SJSA1 (cell line): ENCODE measurements at places on chromosomes 11 and 22. TPM values are rescaled to one million over a fixed set of nuclear protein-coding genes. Genes with fewer than 3 reads are reported as not detected.

Gene OR8D4
- total RNA-seq, result not detected in 2 replicates

Gene FAM111B
- 59.0 and 69.5 TPM in 2 replicates for total RNA-seq

Gene KCNJ1
- not detected in 2 replicates for total RNA-seq

Gene PHETA2
- total RNA-seq, result 9.7 and 14.9 TPM in 2 replicates

- no peak for DNase-seq
These were observed 1.7 kb downstream of the SHISA8 start for GRCh38 chr22:41913040-41913719.

GRCh38 chr11:11816511-11817314, 25.1 kb upstream of the USP47 start:
- DNase-seq, result no peak

DNA sequence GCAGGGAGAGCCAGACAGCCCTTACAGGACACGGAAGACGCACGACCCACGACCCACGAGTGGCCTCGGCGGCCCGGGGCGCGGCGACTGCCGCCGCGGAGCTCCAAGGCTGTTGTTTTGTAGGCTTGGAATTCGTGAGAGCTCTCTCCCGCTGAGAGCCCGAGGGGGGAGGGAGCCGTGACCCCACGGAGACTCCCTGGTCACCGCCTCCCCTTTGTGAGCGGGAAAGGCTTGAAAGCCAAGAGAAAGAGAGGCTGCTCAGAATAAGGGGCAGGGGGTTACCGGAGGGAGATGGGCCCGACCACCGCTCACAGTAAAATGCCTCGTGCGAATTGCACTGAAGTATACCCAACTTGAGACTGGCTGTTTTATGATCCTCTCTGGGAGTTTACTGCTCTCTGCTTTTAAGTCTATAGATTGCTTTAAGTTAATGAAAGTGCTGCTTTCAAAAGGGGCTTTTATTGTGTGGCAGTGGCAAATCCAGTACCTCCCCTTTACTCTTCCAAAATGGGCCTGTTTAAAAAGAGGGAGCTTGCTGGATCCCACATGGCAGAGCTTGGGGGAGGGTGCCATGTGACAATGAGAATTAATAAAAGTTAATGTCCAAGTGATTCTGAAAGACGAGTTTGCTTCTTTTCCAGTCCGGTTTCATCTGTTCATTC, 2.9 kb downstream of the PKNOX2 start:
- no peak for DNase-seq

DNA sequence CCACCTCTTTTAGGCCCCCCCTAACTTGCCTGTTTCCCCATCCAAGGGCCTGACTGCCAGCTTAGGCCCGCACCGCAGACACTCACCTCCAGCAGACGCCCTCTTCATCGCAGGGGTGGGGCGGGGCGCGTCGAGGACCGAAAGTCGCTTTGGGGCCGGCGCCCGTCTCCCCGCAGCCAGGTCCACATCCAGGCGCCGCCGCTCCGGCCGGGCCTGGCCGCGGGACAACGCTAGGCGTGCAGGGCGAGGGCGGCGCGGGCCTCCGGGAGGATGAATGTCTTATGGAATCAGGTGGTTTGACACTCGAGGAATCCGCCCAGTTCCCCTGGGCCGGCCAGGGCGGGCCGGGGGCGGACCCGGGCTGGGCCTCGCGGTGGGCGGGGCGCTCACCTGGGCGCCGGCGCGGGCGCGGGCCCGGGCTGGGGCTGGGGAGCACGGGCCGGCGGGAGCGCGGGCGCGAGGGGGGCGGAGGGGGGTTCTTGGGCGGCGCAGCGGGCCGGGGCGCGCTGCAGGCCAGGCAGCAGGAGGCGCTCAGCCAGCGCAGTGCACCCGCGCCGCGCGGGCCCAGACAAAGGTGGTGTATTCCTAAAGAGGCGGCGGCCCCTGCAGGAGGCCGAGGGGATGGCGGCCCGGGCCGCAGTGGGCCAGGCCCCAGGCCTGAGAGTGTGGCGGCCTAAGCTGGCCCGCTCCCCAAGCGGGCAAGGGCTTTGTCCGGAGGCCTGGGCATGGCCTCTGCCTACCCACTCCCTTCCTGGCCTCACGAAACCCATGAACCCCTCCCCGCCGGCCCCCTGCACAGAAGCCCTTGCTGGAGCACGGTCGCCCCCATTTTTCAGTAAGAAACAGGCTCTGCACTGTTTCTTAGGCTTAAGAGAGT, 177.6 kb downstream of the IGLL1 start:
- no peak for DNase-seq

GRCh38 chr11:79209540-79210266, 231.1 kb downstream of the TENM4 start:
- no peak for DNase-seq

- DNase-seq, result peak; percentile 3
These were observed 34.2 kb upstream of the FSHB start for GRCh38 chr11:30196400-30197206.

- no peak for DNase-seq
These were observed 30.1 kb upstream of the CAT start for GRCh38 chr11:34408580-34409172.

DNA sequence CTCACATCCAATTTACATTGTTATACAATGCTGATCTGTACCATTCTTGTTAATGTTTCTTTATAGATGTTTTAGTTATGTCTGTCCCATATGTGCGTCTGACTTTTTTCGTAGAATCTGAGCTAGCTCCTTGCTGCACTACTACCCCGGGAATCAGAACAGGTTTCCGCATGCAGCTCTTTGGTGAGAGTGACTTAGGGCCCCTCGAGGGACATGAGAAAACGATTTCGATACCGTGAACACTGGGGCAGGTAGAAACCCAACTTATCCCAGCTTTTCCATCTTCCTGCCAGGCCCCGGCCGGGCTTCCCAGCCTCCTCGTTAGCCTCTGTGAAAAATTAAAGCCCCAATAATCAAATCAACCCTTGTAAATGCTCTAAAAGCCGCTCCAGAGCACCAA, 23.4 kb upstream of the PKNOX2 start:
- no peak for DNase-seq
